ENCODE measurements at places on chromosomes 3 and 15. TPM values are rescaled to one million over a fixed set of nuclear protein-coding genes. Genes with fewer than 3 reads are reported as not detected.

DNA sequence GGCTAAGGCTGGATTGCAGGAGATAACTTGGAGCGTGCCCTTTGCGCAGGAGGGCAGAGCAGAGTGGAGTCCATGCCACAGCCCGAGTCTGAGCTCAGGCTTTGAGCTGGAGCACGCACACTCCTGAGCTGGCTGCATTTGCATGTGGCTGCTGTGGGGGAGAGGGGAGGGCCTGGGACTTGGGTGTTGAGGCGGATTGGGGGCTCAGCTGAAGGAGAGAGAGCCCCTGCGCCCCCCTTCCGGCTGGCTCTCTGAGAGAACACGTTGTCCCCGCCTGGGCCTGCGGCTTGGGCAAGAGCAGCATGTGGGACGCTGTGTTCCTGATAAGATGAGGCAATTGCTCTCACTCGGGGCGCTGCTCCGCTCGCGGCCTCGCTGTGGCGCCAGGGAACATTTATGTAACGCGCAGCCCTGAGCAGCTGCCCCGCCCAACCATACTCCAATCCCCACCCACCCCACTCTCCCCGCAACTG lies 39.1 kb downstream of the KLF13 start:
- H3K27ac ChIP-seq: peak overlapping the region; percentile 86
- DNase-seq: peak; percentile 92
- peaks cover 8% of the 10 kb centered on the region for H3K36me3 ChIP-seq
- H3K4me1 ChIP-seq: peaks cover 57% of the 10 kb centered on the region
- H3K27me3 ChIP-seq: no peaks in the 10 kb centered on the region
- peak overlapping the region; percentile 76 for H3K4me3 ChIP-seq

NPHP3 gene
- total RNA-seq: 14.4 TPM

- DNase-seq: no peak
- H3K4me1 ChIP-seq: peaks cover 6% of the 10 kb centered on the region
- no peaks in the 10 kb centered on the region for H3K27me3 ChIP-seq
- no peak overlapping the region for H3K4me3 ChIP-seq
- H3K27ac ChIP-seq: no peak overlapping the region
These were observed 58.3 kb downstream of the CLEC3B start for GRCh38 chr3:45084361-45084760.

- peaks cover 20% of the 10 kb centered on the region for H3K4me1 ChIP-seq
- DNase-seq: peak; percentile 73
- peak overlapping the region; percentile 79 for H3K27ac ChIP-seq
- H3K36me3 ChIP-seq: no peaks in the 10 kb centered on the region
- H3K27me3 ChIP-seq: no peaks in the 10 kb centered on the region
These were observed 227.6 kb upstream of the BHLHE40 start for GRCh38 chr3:4751502-4752101.

GOLGA8H gene
- total RNA-seq: 0.70 TPM

DNA sequence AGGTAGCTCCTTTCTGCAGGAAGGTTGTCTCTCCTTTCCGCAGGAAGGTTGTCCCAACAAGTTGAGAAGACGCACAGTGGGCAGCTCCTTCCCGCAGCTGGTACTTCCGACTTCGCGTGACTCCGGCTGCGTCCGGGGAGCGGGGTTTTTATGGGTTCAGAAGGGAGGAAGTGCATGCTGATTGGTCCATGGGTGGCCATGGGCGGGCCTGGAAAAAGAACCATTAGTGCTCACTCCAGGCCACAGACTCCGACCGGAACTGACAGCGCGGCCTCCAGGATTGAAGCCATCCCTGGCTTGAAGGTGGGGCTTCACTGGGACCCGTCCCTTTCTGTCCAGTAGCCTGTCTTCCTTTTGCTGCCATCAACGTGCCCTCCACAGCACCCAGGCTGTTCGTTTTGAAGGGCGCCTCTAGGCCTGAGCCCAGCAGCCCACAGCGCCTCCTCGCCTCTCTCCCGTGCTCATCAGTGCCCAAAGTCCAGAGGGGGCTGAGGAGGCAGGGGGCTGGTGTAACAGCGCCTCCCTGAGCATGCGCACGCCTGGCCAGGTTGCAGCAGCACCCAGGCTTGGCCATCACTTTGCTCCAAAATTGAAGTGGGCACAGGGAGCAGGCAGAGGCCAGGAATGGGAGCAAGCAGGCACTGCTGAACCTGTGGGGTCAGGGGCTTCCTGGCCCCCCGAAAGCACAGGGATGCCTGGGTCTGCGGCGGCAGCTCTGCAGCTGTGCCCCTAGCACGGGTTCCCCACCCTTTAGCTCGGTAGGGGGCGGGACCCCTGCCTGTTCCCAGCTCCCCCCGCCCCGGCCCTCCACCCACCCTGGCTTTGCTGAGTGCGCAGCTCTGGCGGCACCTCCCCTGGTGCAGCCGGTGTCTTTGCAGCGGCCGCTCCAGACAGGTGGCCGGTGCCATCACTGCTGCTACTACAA lies 330.6 kb upstream of the MCTP2 start:
- H3K36me3 ChIP-seq: no peaks in the 10 kb centered on the region
- H3K4me1 ChIP-seq: no peaks in the 10 kb centered on the region
- DNase-seq: no peak

- no peaks in the 10 kb centered on the region for H3K27me3 ChIP-seq
- H3K27ac ChIP-seq: no peak overlapping the region
- DNase-seq: peak; percentile 41
- no peaks in the 10 kb centered on the region for H3K36me3 ChIP-seq
- H3K4me3 ChIP-seq: no peak overlapping the region
These were observed 113.3 kb downstream of the PDCD6IP start for GRCh38 chr3:33911525-33912322.

- no peaks in the 10 kb centered on the region for H3K36me3 ChIP-seq
- peaks cover 36% of the 10 kb centered on the region for H3K27me3 ChIP-seq
- H3K27ac ChIP-seq: no peak overlapping the region
- no peak for DNase-seq
- H3K4me3 ChIP-seq: no peak overlapping the region
- H3K4me1 ChIP-seq: peaks cover 19% of the 10 kb centered on the region
These were observed 316.7 kb downstream of the TLE3 start for GRCh38 chr15:69780981-69781380.

DCUN1D1 gene
- total RNA-seq: 39.1 TPM

- no peak overlapping the region for H3K4me3 ChIP-seq
- H3K27ac ChIP-seq: no peak overlapping the region
- no peaks in the 10 kb centered on the region for H3K4me1 ChIP-seq
- peaks cover 10% of the 10 kb centered on the region for H3K27me3 ChIP-seq
These were observed 7.7 kb downstream of the CGNL1 start for GRCh38 chr15:57384024-57384423.

- no peaks in the 10 kb centered on the region for H3K4me1 ChIP-seq
- H3K27ac ChIP-seq: no peak overlapping the region
- no peak for DNase-seq
- no peak overlapping the region for H3K4me3 ChIP-seq
- H3K27me3 ChIP-seq: no peaks in the 10 kb centered on the region
- H3K36me3 ChIP-seq: no peaks in the 10 kb centered on the region
These were observed 566.5 kb downstream of the ROBO2 start for GRCh38 chr3:77606372-77606771.

- no peaks in the 10 kb centered on the region for H3K36me3 ChIP-seq
- H3K4me1 ChIP-seq: no peaks in the 10 kb centered on the region
- DNase-seq: no peak
- H3K4me3 ChIP-seq: no peak overlapping the region
- no peaks in the 10 kb centered on the region for H3K27me3 ChIP-seq
These were observed 335.3 kb upstream of the NECTIN3 start for GRCh38 chr3:110736332-110736731.

DNA sequence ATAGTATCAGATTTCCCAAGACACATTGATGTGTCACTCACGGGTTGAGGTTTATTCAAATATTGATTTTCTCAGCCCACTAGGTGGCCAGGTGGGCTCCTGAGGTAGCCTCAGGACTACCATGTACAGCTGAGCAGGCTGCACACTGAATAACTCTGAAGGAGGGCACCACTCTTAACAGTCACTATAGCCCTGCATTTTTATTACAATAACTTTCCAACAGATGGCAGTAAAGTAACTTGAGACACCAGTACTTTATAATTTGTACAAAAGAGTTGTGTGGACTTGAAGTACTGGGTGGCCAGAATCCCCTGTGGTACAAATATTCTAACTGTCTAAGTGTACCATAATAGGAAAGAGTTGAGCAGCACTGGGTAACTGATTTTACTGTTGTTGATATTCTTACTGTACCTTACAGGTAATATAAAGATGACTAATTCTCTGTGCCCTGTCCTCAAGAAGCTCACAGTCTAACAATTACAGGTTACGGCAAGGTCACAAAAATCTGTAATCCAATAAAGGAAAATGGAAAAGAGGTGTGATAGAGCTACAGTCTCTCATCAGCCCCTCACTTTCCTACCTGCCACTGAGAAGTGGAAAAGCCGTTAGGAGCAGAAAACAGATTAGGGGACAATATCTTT lies 76.0 kb downstream of the ETFA start:
- peak; percentile 42 for DNase-seq
- no peak overlapping the region for H3K27ac ChIP-seq
- H3K4me3 ChIP-seq: no peak overlapping the region
- H3K36me3 ChIP-seq: peaks cover 20% of the 10 kb centered on the region
- peaks cover 6% of the 10 kb centered on the region for H3K4me1 ChIP-seq

- H3K4me1 ChIP-seq: peaks cover 21% of the 10 kb centered on the region
- H3K4me3 ChIP-seq: no peak overlapping the region
- no peaks in the 10 kb centered on the region for H3K36me3 ChIP-seq
These were observed 297.8 kb downstream of the SATB1 start for GRCh38 chr3:18127174-18127858.

GRCh38 chr3:123571264-123571972 lies 13.4 kb downstream of the HACD2 start:
- peaks cover 13% of the 10 kb centered on the region for H3K4me1 ChIP-seq
- H3K36me3 ChIP-seq: peaks cover 80% of the 10 kb centered on the region

GRCh38 chr3:66923969-66924368 lies 74.1 kb upstream of the KBTBD8 start:
- peaks cover 11% of the 10 kb centered on the region for H3K4me1 ChIP-seq
- peaks cover 50% of the 10 kb centered on the region for H3K27me3 ChIP-seq
- no peaks in the 10 kb centered on the region for H3K36me3 ChIP-seq
- H3K27ac ChIP-seq: peak overlapping the region; percentile 86
- peak; percentile 39 for DNase-seq

CFAP91 gene
- total RNA-seq: not detected

GRCh38 chr15:96322536-96323318 lies 7.8 kb upstream of the NR2F2 start:
- H3K4me3 ChIP-seq: no peak overlapping the region
- no peaks in the 10 kb centered on the region for H3K27me3 ChIP-seq
- DNase-seq: no peak
- H3K4me1 ChIP-seq: peaks cover 12% of the 10 kb centered on the region
- H3K36me3 ChIP-seq: no peaks in the 10 kb centered on the region

ARHGAP31 gene
- 4.7 TPM for total RNA-seq

DNA sequence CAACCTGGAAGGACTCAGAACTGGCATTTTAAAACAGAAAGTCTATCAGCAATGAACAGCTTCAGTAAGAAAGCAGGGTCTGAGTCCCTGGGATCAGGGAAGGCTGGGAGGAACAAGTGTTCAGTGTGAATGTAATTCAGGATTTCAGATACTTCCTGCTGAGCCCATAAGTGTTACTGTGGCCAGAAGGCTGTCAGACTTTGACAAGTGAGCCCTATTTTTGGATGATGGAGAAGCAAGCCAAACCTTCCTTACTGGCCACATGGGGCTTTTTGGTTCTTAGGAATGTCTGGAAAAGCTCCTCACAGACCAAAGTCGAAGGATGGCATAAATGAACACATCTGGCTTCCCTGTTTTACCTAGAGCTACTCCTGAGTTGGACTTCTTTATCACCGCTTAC lies 157.2 kb downstream of the BBX start:
- peak overlapping the region; percentile 51 for H3K27ac ChIP-seq
- peaks cover 5% of the 10 kb centered on the region for H3K36me3 ChIP-seq
- H3K27me3 ChIP-seq: no peaks in the 10 kb centered on the region
- DNase-seq: no peak
- H3K4me1 ChIP-seq: peaks cover 6% of the 10 kb centered on the region

DNA sequence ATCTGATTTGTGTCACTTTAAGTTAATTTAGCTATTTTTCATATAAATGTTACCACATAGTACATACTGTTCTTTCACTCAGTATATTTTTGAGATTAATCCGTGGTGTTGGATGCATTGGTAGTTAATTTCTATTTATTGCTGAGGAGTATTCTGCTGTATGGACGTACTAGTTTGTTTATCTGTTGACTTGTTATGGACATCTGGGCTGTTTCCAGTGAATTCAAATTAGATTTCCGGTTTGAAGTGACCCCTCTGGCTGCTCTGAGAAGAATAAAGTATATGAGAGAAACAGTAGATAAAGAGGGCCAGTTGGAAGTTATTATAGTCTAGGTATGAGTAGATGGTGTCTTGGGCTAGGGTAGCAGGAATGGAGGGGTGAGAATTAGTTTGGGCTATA lies 15.6 kb downstream of the KAT2B start:
- DNase-seq: no peak
- no peaks in the 10 kb centered on the region for H3K27me3 ChIP-seq
- H3K27ac ChIP-seq: no peak overlapping the region
- no peak overlapping the region for H3K4me3 ChIP-seq
- H3K4me1 ChIP-seq: peaks cover 2% of the 10 kb centered on the region

- no peaks in the 10 kb centered on the region for H3K36me3 ChIP-seq
- H3K4me3 ChIP-seq: no peak overlapping the region
- no peak overlapping the region for H3K27ac ChIP-seq
- no peaks in the 10 kb centered on the region for H3K4me1 ChIP-seq
These were observed 46.0 kb downstream of the MFSD1 start for GRCh38 chr3:158847885-158848284.

SLC22A13 gene
- 1.9 TPM for total RNA-seq

TOMM70 gene
- 55.1 TPM for total RNA-seq

DNA sequence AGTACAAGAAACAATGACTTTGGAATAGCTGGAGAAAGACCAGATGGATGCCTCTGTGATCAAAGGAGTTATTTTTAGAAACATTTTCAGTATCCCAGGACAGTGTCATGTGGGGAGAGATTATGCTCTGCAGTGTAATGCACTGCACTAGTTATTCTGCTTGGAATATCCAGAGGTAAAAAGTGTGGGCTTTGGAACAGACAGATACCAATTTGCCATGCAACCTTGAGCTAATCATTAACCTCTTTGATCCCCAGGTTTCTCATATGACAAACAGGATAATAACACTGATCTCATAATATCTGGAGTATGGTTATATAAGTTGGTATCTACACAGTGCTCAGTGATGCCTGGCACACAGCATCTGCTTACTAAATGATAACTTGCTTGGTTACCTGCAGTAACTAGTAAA lies 12.2 kb upstream of the SLC7A14 start:
- H3K4me1 ChIP-seq: no peaks in the 10 kb centered on the region
- H3K27me3 ChIP-seq: peaks cover 10% of the 10 kb centered on the region
- no peak for DNase-seq
- H3K27ac ChIP-seq: no peak overlapping the region

RASL12 gene
- total RNA-seq: not detected
